Hematopoietic multipotent progenitor cell treated with erythropoietin and hydrocortisone succinate and interleukin-3 and kit ligand, for 6 days (in vitro differentiated cells): ENCODE measurements at places on chromosomes 5 and 9.
A peak's percentile ranks its signal among the peaks of the same experiment; 100 is the strongest.

DNA sequence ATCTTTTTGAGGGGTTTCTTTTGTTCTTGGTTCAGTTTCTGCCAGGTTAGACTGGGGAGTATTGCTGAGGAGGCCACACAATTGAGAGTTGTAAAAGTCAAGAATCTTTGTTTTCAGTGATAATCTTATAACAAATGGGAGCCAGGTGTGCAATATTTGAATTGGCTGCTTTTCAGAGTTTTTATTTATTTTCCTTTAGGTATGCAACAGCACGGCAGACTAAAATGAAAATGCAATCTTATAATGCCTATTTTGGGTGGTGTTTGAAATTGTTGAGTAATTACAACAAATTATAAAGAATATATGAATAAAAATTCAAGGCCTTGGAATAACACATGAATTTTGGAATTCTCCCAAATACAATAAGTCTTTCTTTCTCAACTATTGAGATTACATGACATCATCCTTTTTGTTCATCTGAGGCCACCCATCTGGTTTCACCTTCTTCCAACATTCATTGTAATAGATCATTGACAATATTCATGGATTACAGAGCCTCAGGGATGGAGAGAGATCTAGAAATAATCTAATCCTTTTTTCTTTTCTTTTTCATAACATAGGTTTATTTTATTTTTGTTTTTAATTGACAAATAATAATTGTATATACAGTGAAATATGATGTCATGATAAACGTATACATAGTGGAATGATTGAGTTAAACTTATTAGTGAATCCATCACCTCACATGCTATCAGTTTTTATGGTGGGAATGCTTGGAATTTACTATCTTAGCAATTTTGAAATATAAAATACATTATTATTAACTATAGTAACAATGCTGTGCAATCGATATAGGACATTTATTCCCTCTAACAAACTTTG lies 1061.0 kb downstream of the NR2F1-AS1 start:
- no peak for DNase-seq

DNA sequence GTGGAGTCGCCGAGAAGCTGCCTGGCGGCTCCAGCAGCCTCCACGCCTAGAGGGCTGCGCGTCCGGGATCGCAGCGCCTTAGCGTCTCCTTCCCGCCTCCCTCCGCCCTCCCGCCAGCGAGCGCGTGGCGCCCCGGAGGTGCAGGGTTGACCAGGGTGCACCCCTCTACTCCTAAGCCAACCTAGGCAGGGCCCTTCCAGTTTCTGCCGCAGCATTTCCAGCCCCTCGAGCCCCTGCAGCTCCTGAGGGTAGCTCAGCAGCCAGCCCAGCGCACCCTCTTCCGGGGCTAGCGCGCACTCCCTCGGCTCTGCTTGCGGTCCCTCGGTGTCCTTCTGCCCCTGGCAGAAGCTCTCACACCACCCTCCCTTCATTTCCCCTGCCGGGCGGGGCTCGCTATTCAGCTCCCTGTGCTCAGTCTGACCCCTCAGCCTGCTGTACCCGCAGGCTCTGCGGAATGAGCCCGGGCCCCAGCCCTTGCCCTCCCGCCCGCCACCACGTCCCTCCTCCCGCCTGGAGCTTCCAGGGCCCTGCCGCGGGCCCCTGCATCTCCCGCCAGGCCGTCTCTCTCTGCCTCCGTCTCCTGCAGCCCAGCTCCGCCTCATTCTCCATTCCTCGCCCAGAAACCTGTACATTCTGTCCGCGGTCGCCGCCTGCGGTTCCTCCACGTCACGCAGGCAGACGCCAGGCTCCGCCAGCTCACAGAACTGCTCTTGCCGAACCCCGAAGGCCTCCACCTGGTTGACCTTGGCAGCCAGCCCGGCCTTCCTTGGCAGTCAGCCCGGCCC lies 61.8 kb downstream of the SPATA31C2 start:
- peak; percentile 89 for DNase-seq

DNA sequence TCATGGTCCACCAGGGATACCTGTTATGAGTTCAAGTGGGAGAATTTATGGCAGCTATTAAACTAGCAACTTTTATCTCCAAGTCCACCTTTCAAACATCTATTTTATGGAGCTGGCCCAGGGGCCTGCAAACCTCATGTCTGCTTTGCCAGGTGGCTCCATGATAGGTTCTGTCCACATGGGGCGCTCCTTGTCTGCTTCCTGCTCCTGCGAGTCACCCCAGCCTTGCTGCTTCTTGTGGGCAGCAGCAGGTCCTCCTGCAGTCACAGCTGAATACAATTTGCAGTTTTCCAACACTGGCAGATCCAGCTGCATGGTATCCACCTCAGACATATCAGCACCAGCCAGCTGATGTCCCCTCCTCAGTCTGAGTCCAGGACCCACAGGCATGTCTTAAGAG lies 39.6 kb upstream of the FRRS1L start:
- peak; percentile 7 for DNase-seq

GRCh38 chr9:38009990-38010389 lies 59.0 kb downstream of the SHB start:
- DNase-seq, result no peak

GRCh38 chr5:25540628-25541027 lies 895.9 kb upstream of the CDH10 start:
- DNase-seq, result no peak

DNA sequence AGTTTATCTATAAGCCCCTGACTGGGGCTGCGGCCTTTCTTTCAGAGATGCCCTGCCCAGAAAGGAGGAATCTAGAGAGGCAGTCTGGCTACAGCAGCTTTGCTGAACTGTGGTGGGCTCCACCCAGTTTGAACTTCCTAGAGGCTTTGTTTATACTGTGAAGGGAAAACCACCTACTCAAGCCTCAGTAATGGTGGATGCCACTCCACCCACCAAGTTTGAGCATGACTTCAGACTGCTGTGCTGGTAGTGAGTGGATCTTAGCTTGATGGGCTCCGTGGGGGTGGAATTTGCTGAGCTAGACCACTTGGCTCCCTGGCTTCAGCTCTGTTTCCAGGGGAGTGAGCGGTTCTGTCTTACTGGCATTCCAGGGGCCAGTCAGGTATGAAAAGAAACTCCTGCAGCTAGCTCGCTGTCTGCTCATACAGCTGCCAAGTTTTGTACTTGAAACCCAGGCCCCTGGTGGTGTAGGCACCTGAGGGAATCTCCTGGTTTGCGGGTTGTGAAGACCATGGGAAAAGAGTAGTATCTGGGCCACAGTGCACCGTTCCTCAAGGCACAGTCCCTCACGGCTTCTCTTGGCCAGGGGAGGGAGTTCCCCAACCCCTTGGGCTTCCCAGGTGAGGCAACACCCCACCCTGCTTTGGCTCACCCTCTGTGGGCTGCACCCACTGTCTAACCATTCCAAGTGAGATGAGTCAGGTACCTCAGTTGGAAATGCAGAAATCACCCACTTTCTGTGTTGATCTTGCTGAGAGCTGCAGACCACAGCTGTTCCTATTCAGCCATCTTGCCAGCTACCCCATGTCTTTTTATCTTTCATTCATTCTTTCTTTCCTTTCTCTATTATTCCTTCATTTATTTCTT lies 211.8 kb upstream of the C9orf72 start:
- DNase-seq, result no peak

DNA sequence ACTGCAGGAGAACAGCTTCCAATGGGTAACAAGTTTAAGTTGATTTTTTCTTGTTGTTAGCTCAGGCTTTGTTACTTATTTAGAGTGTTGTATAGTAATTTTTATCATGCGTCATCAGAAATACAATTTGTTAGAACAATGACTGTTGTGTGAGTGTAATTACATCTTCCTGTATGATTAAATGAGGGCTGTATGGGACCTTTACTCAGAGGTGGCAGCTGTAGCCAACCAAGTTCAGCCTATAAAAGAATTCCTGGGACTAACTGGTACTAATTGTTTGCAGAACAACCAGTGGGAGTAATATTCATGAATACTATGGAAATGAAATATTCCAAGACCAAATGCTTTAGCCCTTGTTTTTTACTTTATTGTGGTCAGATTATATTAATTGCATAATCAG lies 30.8 kb upstream of the TJP2 start:
- DNase-seq, result no peak

GRCh38 chr5:34817558-34818351 lies 21.2 kb upstream of the TTC23L start:
- DNase-seq, result no peak

DNA sequence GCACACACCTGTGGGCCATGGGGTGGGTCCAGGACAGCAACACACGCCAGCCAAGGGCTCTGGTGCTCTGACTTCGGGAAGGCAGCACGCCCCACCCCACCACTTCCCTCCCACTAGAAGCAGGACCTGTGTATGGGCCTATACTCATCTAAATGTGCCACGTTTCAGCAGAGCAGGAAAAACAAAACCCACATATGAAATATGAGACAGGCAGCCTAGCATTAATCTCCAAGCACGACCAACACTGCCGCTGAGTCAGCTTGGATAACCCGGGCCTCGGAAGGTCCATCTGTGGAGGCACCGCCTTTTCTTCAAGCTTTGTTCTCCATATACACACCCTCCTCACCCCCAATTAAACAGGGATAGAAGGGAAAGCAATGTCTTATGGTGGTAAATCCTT lies 203.1 kb downstream of the ROR2 start:
- no peak for DNase-seq
